Jurkat, Clone E6-1 (cell line): ENCODE measurements at places on chromosomes 11 and 22.

- no peak for DNase-seq
Measured at GRCh38 chr22:43191831-43192230, 4.9 kb upstream of the TTLL12 start.

- no peak for DNase-seq
Measured at GRCh38 chr11:93492464-93493251, 50.5 kb downstream of the SMCO4 start.

DNA sequence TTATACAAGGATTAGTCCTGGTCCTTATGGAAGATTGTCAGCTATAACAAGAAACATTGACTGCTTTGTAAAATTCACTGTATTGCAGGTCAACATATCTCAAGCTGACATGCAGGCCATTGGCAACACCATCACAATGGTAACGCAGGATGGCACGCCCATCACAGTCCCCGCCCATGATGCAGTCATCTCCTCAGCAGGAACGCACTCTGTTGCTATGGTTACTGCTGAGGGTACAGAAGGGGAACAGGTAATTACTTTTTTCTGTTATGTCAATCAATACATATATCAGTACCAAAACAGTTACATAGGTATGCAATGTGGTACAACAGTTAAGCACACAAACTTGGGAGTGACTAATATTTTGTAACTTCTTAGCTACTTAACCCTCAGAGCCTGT, 55.3 kb downstream of the ZNF143 start:
- no peak for DNase-seq

- no peak for DNase-seq
Measured at GRCh38 chr11:42422090-42422489, 889.7 kb upstream of the API5 start.

DNA sequence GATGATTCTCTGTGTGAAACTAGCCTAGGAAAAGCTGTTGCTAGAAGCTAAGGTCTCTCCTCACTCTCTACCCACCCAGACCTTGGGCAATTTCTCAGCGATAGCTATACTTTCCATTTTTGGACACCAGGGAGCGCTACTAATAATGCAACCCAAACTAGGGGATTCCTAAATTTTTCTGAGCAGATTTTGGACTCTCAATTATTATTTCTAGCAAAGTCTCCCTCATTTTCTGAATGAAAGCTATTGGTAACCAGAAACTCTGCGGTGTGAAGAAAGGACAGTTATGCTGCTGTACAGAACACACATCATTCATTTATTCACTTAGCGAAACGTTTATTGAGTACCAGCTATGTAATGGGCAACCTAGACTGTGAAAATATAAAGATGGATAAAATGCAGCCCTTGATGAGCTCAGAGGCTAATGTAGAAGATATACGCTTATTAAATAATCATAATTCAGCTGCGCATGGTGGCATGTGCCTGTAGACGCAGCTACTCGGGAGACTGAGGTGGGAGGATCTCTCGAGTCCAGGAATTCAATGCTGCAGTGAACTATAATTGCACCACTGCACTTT, 6.1 kb upstream of the STIM1 start:
- DNase-seq = no peak

GRCh38 chr11:10429526-10429925, 25.5 kb upstream of the AMPD3 start:
- DNase-seq = no peak

DNA sequence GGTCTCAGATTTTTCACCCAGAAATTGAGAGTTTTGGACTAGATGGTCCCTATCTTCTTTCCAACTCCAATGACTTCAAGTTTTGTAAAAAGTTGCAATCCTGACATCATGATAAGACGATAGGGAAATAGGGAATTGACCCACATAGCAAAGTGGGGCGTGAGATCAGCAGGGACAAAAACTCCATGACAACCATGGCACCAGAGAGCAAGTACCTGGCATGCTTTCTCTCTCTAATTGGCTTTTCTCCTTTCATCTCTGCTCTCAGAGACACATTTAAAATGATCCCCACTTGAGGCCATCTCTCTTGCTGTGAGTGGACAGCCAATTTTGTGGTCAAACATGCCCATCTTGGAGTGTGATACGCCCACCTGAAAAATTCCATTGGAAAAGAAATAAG, at the start of gene OR5AN1:
TSS of gene OR5AN1 (plus strand) at position 301 of the 400 bp plus-strand sequence. CDS start 5,564 bp downstream, outside the sequence.
- no peak for DNase-seq

DNA sequence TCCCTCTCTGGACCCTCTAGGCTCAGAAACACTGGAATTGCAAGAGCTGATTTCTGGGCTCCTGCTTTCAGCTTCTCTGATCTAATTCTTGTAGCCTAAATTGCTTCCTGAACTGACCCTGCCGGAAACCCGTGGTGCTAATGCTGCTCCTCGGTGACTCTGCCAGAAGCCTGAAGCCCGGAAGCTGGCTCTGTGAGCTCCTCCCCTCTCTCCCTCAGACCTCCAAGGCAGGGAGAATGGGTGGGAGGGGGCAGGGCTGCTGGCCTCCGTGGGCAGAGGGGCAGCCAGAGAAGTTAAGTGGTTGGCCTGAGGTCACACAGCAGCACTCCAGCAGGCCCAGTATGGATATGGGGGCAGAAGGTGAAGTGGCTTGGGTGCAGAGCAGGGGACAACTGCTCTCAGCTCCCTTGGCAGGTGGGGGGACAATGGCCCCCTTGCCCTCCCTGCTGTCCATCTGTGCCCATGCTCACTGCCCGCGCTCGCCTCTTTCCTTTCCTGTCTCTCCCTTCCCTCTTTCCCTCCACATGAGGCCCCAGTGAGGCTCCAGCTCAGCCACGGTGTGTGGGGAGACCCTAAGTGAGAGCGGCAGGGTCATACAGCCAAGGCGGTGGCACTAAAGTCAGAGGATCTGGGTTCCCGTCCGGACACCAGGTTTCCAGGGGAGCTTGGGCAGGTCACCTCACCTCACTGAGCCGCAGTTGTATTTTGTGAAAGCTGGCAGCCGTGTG, 16.2 kb downstream of the CAPN5 start:
- DNase-seq = no peak

DNA sequence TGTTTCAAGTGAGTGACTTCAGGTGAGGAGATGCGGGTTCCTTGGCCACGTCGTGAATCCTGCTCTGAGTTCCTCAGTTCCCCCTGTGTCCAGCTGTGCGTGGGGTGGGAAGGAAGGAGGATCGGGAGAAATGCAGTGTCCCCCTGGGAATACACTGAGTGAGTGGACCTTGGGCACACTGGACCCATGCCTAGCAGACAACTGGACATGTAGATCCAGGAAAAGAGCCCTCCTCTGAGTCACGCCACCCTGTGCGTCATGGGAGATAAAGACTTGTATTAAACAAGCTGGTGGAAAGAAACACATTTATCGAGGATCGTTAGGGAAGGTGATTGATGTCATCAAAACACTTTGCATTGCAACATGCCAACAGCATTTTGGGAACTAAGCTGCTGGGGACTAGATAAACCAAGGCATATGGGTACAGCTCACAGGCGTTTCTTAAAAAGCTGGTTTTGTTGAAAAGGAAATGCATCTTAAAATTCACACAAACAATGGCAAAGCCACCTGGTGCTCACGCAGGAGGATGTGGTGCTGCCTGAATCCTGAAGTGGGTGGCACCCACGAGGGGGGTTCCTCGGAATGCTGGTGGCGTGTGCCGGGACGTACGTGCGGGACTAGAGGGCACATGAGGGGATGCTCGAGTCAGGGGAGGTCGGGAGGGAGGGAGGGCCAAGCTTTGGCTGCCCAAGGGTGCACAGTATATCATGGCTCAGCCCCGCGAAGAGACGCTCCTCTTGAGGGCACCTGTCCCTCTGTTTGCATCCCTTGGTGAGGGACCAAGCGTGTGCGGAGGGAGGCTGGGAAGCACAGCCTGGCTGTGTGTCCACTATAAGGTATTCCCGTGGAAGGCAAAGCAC, 303.5 kb downstream of the TBC1D22A start:
- no peak for DNase-seq

GRCh38 chr22:44723801-44724200, 21.8 kb downstream of the PRR5 start:
- peak; percentile 44 for DNase-seq

- DNase-seq = no peak
Measured at GRCh38 chr22:49968313-49968830, 7.8 kb downstream of the PIM3 start.

DNA sequence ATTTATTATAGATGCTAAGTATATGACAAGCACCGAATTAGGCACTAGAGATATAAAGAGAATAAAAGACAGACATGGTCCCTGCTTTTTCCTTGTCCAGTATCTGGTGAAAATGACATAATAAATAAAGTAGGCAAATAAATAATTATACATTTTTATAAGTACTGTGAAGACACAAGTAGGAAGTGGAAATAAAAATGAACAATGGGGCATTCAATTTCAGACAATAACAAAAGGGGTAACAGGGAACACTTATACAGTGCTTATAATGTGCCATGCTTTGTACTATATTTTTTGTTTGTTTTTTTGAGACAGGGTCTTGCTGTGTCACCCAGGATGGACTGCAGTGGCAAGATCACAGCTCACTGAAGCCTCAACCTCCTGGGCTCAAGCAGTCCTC, 4.3 kb downstream of the KBTBD3 start:
- DNase-seq = no peak

GRCh38 chr11:45250035-45250718, 36.0 kb downstream of the SYT13 start:
- no peak for DNase-seq

DNA sequence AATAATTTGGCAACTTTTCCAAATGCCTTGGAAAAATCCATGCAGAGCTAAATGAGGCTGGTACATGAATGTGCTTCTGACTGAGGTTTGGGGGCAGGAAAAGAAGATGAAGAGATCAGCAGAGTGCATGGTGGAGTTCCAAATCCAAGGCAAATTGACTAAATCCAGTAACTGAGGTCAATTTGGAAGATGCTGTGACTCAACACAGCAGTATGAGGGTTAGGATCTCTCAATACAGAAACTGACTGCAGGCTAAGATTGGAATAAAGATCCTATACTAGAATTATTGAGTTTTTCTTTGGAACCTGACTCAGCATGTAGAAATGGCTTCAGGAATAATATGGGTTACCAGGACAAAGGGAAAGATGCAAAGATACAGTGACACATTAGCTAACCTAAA, 99.3 kb upstream of the FAT3 start:
- DNase-seq = no peak
